ENCODE measurements at places on chromosomes 5 and 9. TPM values are rescaled to one million over a fixed set of nuclear protein-coding genes. Genes with fewer than 3 reads are reported as not detected.

IFNA2 gene
- not detected for total RNA-seq

ZNF462 gene
- total RNA-seq: 11.4 TPM

ROR2 gene
- total RNA-seq: not detected

LEAP2 gene
- 0.17 TPM for total RNA-seq

SLC25A2 gene
- 0.09 TPM for total RNA-seq

PCDHGB4 gene
- total RNA-seq: 14.5 TPM

GALNT12 gene
- total RNA-seq: 0.34 TPM

WDR38 gene
- total RNA-seq: not detected

SLC6A19 gene
- total RNA-seq: not detected

CTSL gene
- 345 TPM for total RNA-seq

GBGT1 gene
- total RNA-seq: 28.0 TPM

NDUFA8 gene
- total RNA-seq: 48.5 TPM

COL15A1 gene
- 31.5 TPM for total RNA-seq

GGTA1 gene
- 8.7 TPM for total RNA-seq

KIF4B gene
- total RNA-seq: 0.17 TPM

FCN2 gene
- not detected for total RNA-seq

TSLP gene
- under 0.01 TPM for total RNA-seq

P4HA2 gene
- 55.7 TPM for total RNA-seq

SMIM33 gene
- total RNA-seq: not detected

DMRTA1 gene
- 0.05 TPM for total RNA-seq

TAF11L6 gene
- not detected for total RNA-seq

IFNB1 gene
- not detected for total RNA-seq

SAPCD2 gene
- 36.3 TPM for total RNA-seq

AFAP1L1 gene
- 264 TPM for total RNA-seq

TLE4 gene
- total RNA-seq: 23.7 TPM

LOX gene
- 100 TPM for total RNA-seq

OGN gene
- total RNA-seq: not detected

SEMA6A gene
- 21.1 TPM for total RNA-seq

CCL27 gene
- total RNA-seq: not detected

NEURL1B gene
- 26.0 TPM for total RNA-seq

MAP1B gene
- total RNA-seq: 134 TPM

C9 gene
- 0.34 TPM for total RNA-seq

PIP5K1B gene
- not detected for total RNA-seq

OBP2B gene
- not detected for total RNA-seq

SLC34A3 gene
- total RNA-seq: not detected

EQTN gene
- not detected for total RNA-seq

CMBL gene
- total RNA-seq: 6.3 TPM

PSAT1 gene
- 7.5 TPM for total RNA-seq

EGFLAM gene
- 0.09 TPM for total RNA-seq

NIPSNAP3A gene
- total RNA-seq: 52.1 TPM

IL9 gene
- not detected for total RNA-seq

FSTL4 gene
- total RNA-seq: 0.09 TPM
